ENCODE measurements at places on chromosomes 2 and 18.
A peak's percentile ranks its signal among the peaks of the same experiment; 100 is the strongest.

DNA sequence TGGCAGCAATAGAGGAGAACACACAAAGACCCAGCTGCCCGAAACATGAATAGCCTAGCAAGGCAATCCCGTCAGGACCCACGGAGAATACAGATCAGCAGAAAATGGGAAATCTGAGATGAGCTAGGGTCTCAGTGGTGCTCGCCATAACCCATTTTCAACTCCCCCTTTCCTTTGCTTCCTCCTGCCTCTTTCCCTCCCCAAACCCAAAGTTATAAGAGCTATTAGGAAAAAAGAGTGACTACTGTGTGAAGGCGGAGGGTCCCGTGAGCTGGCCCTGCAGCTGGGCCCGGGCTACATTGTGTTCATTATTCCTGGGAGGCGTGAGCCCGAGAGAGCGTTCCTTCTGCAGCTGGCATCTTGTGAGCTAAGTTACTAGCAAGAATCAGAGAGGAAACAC, 118.4 kb downstream of the PID1 start:
- no peak for DNase-seq

- no peak for DNase-seq
These were observed 35.6 kb downstream of the ARL5A start for GRCh38 chr2:151792589-151792988.

DNA sequence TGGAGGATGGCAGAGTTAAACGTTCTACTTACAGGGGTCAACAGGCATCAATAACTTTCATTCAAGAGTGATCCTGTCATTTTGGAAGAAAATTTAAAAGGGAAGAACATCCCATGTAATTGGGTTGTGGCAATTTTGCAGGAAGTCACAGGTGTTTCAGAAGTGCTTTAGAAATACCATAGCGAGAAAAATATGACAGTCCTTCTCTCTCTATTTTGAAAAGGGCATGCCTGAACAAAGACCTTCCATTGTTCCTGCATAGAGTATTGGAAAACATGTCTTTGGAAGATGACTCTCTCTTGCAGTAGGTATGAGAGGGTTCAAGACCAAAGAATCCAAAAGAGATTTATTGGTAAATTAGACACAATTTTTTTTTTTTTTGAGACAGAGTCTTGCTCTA, 81.8 kb upstream of the SERTAD2 start:
- peak; percentile 48 for DNase-seq

DNA sequence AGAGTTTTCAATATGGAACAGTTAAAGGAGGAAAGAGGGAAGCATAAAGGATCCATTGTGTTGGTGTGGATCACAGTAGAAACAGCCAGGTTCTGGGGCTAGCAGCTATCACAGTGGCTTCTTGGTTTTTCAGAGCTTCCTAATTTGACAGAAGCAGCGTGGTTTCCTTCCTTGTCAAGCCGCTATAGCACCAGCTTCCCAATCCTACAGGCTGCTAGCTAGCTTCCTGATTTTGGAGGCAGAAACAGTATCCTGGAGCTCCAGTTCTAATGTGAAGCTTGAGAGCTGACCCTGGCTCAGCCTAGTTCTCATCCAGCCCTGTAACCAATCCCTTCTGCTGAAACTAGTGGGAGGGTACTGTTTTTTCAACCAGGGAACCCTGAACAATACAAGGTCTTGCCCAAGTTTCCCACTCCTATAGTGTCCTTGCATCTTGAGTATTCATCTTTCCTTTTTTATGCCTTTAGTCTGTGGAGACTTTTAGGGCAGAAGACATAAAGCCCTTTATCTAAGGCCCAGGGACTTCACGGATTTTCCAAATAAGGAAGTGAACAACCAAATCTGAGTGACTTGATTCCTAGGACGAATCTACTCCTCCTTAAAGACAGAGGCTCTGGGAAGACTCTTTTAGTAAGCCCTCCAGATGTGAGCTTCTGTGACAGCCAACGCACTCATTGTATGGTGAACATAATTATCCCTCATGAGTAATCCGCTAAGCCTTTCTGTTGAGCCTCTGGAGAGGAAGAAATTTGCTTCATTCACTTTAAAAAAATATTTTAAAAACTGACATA, 33.8 kb downstream of the CCDC93 start:
- no peak for DNase-seq

DNA sequence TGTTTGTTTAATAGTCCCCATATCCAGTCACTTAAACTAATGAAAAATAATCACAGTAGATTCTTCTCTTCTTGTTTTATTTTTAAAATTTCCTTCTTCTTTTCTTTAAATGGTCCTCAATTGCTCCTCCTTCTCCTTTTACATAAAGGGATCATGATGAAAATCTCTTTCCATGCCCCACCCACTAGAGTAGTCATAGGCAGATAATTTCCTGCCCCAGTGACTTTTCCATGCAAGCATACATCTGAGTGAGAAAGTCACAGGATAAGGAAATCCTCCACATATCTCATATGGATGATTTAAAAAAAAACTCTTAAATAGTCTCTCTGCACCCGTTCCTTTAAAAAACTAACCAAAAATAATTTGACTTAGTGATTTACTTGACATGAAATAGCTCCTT, 552.3 kb upstream of the SETBP1 start:
- no peak for DNase-seq

GRCh38 chr2:233124421-233125080, 64.4 kb downstream of the INPP5D start:
- DNase-seq: no peak

- DNase-seq: no peak
These were observed 70.6 kb downstream of the MARCO start for GRCh38 chr2:119012345-119013301.

- DNase-seq: no peak
These were observed 39.7 kb downstream of the FOSL2 start for GRCh38 chr2:28432362-28432761.

- DNase-seq: no peak
These were observed 67.6 kb downstream of the DHRS9 start for GRCh38 chr2:169136885-169137534.

GRCh38 chr2:20343128-20343527, 7.5 kb downstream of the PUM2 start:
- DNase-seq: no peak

- no peak for DNase-seq
These were observed 76.2 kb downstream of the CCBE1 start for GRCh38 chr18:59621027-59621426.

DNA sequence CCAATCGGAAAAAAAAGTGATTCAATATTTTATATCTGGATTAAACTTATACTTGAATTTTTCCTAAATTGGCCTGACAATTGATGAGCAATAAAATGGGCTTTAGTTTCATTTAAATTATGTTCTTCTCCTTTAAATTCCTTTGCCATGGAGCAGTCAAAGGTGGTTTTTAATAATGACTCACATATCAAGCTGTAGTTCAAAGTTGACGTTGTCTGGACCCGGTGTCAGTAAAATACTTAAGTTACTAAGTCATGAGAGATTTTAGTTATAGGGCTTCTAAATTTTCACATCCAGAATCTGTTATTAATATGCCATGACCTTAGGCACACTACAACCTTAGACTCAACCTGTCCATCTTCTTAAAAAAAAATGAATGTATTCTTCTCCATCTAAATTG, 62.5 kb downstream of the CDH2 start:
- DNase-seq: no peak

- DNase-seq: peak; percentile 68
These were observed 708 bp upstream of the MALT1 start for GRCh38 chr18:58670404-58671110.

GRCh38 chr2:236977852-236978398, 107.8 kb upstream of the COPS8 start:
- DNase-seq: no peak

- peak; percentile 31 for DNase-seq
These were observed 23.6 kb downstream of the ASAP2 start for GRCh38 chr2:9230051-9230802.

- no peak for DNase-seq
These were observed 79.8 kb upstream of the CAVIN2 start for GRCh38 chr2:191926671-191927070.

GRCh38 chr18:10459587-10459986, 5.2 kb downstream of the APCDD1 start:
- peak; percentile 15 for DNase-seq

DNA sequence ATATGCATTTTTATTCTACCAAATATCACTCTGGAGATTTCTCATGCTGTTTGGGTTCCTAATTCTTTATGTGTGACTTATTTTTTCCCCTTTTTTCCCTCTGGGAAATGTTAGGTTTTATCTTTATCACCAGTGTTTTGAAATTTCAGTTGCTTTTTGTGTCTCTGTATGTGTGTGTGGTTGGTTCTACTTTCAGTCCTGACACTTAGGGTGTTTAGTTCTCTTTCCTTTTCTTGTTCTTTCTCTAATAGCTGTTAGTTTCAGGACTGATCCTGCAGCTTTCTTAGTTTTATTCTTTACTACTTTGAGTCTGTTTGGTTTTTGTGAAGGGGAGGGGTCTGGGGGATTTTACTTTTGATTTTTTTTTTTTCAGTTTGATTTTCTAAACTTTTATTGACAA, 23.1 kb downstream of the PPM1B start:
- DNase-seq: no peak

GRCh38 chr2:11348209-11348749, 3.8 kb upstream of the ROCK2 start:
- no peak for DNase-seq

DNA sequence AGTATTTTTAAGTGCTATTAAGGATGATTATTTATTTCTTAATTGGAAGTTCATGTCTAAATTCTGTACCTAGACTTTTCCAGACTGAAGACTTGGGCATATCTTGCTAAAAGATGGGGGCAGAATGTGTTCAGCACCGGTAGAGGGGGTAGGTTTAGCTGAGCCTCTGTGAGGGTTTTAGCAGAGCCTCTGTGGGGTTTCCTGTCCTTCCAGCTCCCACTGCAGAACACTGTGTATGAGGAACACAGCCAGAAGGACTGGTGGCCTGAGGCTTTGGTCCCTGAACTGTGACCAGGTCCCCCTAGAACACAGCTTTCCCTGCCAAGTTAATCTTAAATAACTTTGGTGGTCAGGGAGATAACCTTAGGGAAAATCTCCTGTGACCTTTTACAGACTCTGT, 123.4 kb upstream of the EPC2 start:
- no peak for DNase-seq

DNA sequence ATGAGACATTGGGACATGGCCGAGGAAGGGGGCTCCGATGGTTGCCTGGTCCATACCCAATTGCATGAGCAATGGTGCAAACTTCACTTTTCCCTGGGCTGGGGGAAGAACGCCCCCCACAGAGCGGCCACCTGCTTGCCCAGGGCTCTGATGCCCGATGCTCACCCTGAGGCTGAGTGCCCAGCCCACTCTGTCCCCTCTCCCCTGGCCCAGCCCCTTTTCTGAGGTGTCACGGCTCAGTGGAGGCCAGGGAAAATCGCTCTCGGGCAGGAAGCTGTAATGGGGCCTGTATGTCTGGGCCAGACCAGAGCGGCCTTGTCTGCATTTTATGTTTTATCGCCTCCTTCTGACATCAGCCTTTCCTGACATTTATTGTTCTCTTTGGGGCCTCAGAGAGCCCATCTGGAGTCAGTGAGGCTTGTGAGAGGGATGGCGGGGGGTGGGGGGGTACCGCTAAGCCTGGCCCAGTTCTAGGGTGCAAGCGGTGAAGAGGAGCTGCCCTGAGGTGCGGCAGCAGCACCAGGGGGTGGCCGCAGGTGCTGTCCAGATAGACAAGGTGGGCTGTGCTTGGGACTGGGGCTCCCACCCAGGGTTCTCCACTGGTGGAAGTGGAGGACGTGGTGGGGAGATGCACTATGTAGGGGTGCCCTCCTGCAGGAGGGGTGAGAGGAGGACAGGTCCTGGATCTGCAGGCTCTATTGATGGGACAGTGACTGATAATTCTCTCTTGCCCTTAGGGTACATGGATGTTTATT, 46.2 kb downstream of the INHBB start:
- no peak for DNase-seq

DNA sequence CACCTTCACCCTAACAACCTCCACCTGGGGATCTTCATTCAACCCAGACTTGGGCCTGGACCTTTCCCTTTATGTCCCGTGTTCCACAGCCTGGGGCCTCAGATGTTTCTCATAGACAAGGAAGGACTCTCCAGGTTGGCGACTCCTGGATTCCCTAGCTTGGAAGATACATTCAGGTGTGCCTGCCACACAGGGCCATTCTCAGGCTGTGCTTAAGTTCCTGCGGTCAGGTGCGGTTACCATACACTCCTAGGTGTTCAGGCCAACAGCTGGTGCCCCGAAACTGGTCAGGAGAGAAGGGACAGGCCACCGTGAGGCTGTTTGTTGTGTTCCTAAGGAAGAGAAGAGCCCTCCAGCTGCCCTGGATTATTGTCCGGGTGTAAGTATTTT, 15.6 kb downstream of the SLC4A3 start:
- DNase-seq: no peak

DNA sequence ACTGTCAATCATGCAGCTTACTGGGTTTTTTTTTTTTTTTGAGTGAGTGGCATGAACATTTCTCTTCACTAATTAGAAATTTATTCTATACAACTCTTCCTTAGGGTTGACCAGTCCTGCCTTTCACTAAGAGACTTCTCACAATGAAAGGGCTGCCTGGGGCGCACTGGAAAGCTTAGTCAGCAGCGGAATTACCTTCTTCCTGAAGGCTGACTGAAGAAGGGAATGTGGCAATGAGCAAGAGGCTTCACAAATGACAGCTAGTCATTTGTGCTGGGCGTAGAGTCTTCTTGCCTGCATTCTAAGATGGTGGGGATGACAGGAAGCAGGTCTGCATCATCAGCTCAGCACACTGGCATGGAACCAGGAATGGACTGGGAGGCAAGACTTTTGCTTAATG, 15.6 kb upstream of the SCN3A start:
- no peak for DNase-seq

DNA sequence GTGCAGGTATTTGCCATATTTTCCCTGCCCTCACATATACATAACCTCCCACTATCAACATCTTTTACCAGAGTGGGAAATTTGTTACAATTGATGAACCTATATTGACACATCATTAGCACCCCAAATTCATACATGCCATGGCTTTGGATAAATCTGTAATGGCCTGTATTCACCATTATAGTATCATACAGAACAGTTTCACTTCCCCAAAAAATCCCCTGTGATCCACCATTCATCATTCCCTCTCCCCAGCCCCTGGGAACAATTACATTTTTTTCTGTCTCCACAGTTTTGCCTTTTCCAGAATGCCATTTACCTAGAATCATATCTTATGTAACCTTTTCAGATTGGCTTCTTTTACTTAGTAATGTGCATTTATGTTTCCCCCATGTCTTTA, 494.5 kb downstream of the RNF144A start:
- no peak for DNase-seq

All from NCI-H1417 (cell line).